ENCODE measurements at places on chromosomes 12 and 14. TPM values are rescaled to one million over a fixed set of nuclear protein-coding genes. Genes with fewer than 3 reads are reported as not detected.

NRXN3 gene
- total RNA-seq: 5.9 TPM

GRCh38 chr12:108129017-108129812 is at the start of gene WSCD2:
Gene WSCD2 (plus strand): TSS chr12:108129288. CDS start chr12:108195833, 66,545 bp downstream.
- peak; percentile 96 for DNase-seq

DNA sequence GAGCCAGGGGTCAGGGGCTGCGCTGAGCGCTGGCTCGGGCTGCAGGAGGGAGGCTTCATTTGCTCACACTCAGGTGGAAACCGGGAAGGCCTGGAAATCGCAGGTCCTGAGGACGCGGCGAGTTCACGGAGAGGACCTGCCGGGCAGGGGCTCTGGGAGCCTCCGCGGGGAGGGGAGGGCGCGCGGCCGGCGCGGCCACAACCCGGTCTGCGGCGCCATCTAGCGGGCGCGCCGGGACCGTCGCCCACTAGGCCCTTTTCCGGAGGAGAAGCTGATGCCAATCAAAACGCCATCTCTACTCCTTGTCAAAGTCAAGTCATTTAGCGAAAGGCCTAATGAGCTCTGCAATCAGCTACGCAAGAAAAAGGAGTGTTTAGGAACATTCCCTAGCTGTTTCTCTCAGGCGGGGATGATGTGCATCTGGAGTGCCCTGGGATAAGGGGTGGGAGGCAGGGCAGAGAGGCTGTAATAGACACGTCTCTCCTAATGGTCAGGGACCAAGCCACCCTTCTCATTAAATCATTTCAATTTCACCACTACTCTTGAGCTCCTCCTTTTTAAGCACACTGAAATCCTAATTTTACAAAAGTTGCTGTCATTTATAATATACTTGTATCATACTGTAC is 885.8 kb upstream of the TMEM132C start:
- DNase-seq: peak; percentile 86

DNA sequence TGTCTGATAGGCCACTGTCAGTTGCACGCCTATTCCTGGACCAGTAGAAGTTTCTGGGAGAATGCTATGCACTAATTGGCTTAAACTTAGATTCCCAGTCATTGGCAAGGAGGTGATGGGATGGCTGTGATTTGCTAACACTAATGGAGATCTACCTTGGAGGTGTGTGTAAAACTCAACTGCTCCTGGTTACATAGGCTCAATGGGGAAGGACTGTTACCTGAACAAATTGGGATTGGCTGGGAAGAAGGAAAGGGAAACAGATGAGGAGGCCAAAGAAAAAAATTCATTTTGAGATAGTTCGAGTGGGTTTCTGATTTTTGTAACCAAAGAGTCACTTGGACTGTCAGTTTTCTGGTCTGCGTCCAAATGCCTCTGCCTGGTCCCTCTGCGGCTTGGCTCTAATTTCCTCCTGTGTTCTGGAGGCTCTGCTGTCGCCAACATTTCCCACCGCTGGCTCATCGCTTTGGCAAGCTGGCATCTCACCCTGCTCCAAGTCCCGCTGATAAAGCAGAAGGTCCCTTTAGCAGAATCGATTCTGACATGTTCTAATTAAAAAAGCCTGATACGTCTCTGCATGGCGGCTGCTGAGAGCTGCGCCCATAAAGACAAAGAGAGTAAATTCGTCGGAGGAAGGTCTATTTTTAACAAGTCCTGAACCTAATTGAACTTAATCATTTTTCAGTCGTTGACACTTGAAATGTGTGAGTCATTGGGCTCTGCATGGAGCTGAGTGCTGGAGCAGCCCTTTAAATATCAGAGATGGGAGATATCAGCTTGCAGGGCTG is 2.0 kb upstream of the CCDC63 start:
- DNase-seq: no peak

GRCh38 chr12:65330331-65330730 is 51.8 kb downstream of the MSRB3 start:
- no peak for DNase-seq

KRT82 gene
- not detected for total RNA-seq

DNA sequence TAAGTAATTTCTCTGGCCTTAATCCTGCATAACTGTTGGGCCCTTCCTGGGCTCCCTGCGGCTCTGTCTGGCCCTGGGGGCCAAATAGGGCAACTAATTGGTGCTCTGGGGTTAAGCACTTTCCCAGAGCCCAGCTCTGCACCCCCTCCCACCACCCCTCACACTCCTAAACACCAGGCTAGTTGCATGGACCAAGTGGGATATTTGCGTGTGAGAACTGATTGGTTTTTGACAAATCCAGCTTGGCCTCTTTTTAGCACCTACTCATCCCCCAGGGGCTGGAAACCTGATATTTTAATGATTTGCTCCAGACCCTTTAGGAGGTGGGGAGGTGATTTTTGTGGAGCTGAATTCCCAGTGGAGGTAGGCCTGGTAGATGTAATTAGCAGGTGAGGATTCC is 91.9 kb downstream of the DICER1 start:
- no peak for DNase-seq

GNG2 gene
- total RNA-seq: 44.4 TPM

GRCh38 chr14:37472906-37473305 is 122.1 kb downstream of the FOXA1 start:
- no peak for DNase-seq

SIRT4 gene
- 3.8 TPM for total RNA-seq

- no peak for DNase-seq
Measured at GRCh38 chr12:90965204-90965603, 10.2 kb upstream of the CCER1 start.

GRCh38 chr14:59069163-59069854 is 119.2 kb upstream of the DAAM1 start:
- no peak for DNase-seq

DNA sequence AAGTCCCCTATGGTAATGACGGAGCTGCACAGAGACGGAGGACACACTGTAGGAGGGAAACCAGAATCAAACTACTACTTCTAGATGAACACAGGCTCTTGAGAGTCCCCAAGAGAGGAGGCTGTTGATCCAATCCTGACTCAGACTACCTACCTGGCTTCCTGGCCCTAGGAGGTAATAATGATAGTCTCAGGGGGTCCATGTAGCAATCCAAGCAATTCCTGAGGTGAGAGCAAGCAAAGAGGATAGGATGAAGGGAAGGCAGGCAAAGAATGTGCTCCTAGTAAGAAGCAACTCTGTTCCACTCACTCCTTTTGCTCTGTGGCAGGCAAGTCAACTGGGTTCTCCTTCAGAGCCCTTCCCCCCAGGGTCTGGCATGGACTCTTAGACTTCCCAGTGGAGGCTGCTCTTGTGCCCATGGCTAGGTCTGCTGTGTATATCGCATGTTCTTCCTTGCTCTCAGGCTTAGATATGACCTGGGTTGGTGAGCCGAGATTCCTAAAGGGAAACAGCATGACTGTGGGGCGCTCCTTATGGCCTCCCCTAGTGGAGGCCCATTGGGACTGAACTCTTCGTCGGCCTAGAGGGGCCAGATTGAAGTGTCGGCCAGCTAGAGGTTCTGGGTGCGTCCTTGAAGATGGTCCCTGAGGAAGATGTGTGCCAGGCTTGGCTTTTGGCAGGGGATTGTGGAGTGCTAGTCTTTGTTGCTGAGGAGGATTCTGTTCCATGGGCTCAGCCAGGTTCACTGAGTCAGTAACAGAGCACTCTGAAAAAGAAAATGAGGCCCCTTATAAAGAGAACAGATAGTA is 2.1 kb downstream of the TINF2 start:
- DNase-seq: no peak

PRB2 gene
- not detected for total RNA-seq

DNA sequence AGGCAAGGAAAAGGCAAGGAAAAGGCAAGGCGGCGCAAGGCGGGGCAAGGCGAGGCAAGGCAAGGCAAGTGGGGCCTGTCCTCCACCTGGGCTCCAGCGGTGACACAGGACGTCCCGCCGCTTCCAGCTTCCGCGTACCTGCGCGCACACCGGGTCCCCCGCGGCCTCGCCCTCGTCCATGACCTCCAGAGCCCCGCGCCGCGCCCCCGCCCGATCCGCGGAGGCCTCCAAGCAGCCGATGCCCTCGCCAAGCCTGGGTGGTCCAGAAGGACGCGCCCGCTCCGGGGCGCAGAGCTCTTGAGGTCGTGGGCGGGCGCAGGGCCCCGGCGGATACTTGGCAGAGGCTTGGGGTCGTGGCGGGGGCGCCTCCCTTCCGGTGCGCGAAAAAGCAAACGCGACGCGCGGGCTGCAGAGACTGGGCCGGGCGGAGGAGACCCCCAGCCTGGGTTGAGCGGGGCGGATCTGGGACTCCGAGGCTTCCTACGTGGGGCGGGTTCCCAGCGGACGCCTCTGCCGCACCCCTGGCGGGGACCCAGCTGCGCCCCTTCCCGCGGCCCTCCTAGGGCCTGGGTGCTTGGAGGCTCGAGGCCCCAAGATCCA is 60.8 kb upstream of the EIF5 start:
- no peak for DNase-seq

DPF3 gene
- not detected for total RNA-seq

DNA sequence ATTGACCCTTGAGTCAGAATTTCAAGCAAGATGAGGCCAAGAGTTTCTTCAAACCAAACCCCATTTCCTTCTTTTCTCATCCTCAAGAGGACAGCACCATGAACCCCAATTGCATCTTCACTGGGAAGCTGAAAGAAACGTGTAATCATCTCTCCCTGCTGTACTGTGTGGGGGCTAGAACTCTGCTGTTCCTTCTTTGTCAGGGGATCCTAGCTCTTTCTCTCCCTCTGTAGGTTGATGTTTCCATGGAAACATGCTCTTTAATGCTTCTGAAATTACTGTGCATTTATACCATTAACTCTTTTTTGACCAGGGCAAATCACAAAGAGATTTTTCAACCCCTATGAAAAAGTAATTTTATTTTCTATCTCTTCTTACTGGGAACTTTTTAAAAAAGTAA is 295.1 kb downstream of the GRIN2B start:
- DNase-seq: no peak

DNA sequence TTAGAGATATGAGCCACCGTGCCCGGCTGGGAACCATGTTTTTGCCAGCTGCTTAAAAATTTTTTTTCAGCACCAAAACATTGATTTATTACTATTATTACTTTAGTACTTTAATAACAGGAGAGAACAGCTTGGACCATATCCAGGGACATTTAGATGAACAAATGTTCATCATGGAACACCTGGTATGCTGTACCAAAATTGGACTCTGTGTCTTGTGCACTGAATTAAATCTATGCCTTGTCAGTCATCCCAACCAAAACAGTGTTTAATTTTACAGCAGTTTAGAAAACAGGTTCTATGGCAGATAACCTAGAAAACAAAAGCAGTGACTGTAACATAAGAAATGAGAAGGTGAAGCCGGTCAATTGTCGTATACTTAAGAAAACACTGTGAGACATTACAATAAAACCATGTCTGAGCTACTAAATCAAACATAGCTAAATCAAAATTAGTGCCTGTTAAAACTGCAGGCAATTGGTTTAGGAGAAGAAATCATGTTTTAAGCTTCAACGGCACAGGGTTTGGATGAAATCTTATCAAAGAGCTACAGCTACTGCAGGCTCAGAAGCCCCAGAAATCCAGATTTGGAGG is 58.2 kb upstream of the PYGL start:
- no peak for DNase-seq

- no peak for DNase-seq
Measured at GRCh38 chr14:55582746-55583145, 2.7 kb downstream of the KTN1 start.

ANAPC7 gene
- total RNA-seq: 89.5 TPM

- no peak for DNase-seq
Measured at GRCh38 chr12:6584293-6584692, 16.2 kb upstream of the NOP2 start.

GRCh38 chr12:119227292-119227691 is 48.6 kb downstream of the HSPB8 start:
- DNase-seq: no peak

VCPKMT gene
- 23.5 TPM for total RNA-seq

GRCh38 chr12:117143008-117143532 is 43.9 kb upstream of the TESC start:
- no peak for DNase-seq

GRCh38 chr14:83975841-83976770 is 1553.8 kb upstream of the FLRT2 start:
- DNase-seq: no peak

DNA sequence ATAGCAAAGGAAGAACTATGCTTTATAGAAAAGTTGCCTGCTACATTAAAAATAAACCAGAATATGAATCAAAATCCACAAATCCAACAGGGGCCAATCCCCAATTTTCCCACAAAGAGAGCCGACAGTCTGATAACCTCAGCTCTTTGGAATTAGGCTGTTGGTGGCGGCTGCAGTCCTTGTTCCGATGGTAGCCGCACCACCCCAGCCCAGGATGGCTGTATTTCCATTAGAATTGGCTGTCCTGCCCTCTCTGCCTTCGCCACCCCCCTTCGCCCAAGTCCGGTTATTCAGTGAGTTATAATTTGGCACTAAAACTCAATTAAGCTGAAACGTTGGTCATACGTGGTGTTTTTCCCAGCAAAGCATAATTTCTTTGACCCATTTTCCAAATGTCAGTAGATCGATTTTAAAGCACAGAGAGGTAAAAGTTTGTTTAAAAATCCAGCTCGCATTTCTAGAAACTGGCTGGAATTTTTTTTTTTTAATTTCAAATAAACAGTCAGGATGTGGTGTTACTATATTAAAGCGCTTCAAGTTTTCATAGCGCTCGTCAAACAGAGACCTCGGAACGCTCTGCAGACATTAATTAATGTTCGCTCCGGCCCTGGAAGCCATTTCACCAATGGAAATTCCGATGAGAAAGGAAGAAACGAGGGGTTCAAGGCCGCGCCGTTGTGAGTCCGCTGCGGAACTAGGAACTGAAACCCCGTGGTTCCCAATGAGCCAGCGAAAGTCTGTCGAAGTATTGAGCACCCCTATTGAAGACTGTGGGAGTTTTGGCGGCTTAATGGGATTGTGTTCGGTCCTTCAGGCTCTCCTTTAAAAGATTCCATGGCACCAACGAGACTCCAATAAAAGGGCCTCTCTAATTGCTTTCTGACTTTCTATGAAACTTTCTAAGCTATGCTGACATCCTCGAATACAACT is 104.8 kb upstream of the DIO3 start:
- peak; percentile 80 for DNase-seq

- no peak for DNase-seq
Measured at GRCh38 chr12:93091886-93092648, 163.0 kb upstream of the EEA1 start.

GRCh38 chr12:25248732-25249131 is 2.0 kb downstream of the KRAS start:
- no peak for DNase-seq

DNA sequence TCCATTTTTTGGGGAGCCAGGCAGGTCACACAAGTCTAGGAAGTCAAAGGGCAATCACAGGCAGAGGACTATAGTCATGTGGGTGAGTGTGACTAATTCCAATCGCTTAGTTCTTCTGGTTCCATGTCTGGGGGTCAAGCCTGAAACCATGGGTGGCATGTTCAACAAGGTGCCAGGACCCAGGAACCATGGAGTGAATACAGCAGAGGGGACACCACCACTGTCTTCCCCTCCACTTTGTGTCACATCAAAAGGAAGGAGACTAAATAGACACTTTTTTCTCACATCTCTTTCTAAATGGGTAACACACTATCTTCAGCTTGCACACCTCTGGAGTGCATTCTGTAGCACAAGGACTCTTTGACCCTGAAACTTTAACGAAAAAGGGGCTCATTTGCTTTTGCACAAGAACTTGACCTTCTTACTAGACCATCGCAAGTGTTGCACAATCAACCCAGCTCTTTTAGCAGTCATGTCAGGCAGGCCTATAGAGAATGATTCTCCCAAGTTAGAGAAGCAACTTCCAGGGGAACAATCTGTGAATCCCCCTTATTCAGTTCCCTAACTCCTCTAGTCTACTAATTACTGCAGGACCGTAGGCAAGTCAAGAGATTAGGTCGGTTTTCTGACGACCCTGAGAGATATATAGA is 398.7 kb downstream of the NELL2 start:
- no peak for DNase-seq

- DNase-seq: no peak
Measured at GRCh38 chr12:123045678-123046077, 65.2 kb downstream of the ARL6IP4 start.
